ENCODE measurements at places on chromosomes 3 and 15.

DNA sequence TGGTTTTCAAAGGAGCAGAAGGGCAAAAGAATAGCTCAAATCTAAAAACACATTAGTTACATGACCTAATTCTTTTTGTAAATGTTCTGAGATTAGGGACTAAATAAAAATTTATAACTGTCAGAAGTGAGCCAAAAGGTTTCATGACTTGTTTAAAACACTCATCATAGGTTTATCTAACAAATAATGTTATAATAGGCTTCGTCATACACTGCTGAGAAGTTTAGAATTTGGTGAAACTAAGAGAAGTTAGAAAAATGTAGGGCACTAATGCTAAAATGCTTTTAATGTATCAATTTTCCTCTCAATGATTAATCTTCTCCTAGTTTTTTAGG is 468.8 kb upstream of the CDIN1 start:
- no peak for DNase-seq

DNA sequence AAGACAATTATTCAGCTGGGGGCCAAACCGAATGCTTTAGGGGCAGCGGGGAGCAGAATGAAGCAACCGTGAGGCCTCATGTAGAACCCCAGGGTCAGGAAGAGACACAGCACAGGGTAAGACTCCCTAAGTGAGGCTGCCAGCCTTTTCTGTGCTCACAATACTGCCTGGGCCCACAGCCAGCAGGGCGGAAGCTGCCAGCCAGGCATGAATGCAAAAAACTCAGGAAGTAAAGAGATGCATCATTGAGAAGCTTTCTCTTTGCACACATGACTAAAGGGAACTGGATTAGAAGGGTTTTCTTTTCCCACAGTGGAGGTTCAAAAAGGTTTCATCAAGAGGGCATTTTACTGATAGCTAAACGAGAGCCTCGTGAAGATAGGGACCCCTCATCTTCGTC is 33.3 kb downstream of the CA12 start:
- DNase-seq = no peak

- DNase-seq = no peak
Measured at GRCh38 chr15:63212050-63213004, 22.9 kb downstream of the RAB8B start.

DNA sequence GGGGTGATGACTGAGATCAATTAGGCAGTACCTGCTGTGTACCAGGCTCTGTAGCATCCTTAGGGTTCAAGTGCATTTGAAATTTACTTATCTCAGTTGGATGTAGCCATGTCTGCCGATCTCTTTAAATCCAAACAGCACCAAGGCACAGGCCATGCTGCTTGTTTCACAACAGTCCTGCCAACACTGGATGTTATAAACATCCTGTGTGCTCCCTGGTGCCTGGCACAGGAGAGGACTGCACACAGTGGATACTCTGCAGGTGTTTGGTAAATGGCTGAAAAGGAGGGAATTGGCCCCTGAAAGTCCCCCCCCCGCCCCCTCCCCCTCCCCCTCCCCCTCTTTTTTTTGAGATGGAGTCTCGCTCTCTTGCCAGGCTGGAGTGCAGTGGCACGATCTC is 27.0 kb downstream of the CTSH start:
- DNase-seq = no peak

- DNase-seq = no peak
Measured at GRCh38 chr3:17137321-17137826, 252.6 kb downstream of the PLCL2 start.

DNA sequence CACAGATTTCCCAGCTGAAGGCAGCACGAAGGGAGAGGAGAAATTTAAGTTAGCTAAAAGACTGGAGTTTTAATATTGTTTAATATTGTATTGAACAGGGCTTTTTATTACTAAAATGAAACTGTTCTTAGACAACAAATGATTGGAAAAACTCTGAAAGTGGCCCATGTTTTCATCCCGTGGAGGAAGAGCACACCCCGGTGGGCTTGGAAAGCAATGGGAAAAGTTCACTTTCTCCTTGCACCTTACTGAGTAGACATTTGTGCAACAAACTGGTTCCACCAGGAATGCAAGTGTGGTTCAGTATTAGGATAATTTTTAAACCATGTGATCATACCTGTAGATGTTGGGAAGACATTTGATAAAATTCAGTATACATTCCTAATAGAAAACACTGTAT is 8.2 kb upstream of the ESYT3 start:
- DNase-seq = no peak

- no peak for DNase-seq
Measured at GRCh38 chr15:85609492-85609891, 185.2 kb downstream of the KLHL25 start.

DNA sequence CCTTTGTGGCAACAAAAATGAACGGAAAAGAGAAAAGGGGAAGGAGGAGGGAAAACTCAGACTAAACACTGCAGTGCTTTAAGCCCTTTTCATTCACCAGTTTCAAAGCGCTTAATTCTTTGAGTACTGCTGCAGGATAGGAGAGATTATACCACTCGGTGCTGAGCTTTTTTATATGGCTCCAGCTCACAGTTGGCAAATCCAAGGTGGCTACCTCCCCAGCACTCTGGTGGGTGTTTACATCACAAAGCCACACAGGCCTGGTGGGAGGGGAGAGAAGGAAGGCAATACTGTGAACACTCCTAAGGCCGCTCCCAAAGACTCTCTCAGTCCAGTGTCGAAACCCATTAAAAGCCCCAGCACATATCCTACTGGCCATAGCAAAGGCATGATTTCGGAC is 191.4 kb downstream of the STT3B start:
- no peak for DNase-seq

- DNase-seq = no peak
Measured at GRCh38 chr15:64622410-64623260, 152.8 kb downstream of the RBPMS2 start.

DNA sequence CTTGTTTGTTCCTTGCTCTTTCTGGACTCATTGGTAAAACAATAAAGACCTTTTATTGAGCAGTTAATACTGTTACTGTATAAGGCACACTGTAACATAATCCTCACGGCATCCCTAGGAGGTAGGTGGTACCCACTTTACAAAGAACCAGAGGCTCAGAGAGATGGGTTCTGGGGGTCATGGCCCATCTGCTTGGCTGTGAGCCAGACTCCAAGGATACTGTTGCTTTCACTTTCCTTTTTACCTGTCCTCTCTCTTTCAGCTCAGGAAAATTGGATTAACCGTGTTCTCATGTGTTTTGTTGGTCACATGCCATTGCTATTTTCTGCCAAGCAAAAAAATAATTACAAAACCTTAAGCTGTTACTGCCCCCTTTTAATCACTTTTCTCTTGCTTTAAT is 34.8 kb upstream of the FILIP1L start:
- no peak for DNase-seq

GRCh38 chr3:190865419-190865818 is 2.9 kb upstream of the GMNC start:
- DNase-seq = no peak

- DNase-seq = no peak
Measured at GRCh38 chr3:171168551-171168950, 142.0 kb upstream of the SLC2A2 start.

- peak; percentile 64 for DNase-seq
Measured at GRCh38 chr15:74258456-74259291, 22.5 kb downstream of the CCDC33 start.

- no peak for DNase-seq
Measured at GRCh38 chr3:14434126-14434497, 31.7 kb downstream of the SLC6A6 start.

DNA sequence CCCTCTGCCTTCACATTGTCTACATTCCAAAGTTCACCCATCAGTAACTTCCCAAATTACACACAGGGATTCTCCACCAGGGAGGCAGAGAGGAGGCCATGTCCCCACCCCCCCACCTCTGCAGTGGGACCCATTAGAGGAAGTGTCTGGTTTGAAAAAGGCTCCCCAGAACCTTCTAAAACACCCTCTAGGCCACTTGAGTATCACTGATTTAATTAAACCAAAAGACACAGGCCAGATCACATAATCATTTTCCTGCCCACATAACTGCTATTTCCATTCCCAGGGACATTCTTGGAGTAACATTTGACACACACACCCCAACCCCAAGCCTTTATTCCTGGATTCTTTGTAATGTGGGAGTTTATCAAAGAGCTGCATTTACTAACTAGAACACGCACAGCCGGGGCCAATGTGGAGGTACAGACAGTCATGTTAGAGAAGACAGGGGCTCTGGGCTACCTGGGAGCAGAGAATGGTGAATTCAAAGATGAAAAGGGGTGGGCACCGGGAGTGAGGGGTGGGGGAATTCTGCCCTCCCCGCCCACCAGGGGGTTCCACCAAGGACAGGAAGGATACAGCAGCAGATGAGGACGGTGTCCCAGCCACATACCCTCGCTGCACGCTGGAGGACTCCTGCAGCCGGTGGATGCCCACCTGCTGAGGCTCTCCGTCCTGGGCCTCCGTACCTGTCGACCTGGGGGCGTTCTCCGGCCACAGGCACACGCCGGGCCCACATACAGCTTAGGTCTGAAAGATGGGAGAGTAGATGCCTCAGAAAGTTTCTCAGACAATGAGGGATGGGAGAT is 201.4 kb upstream of the CTNNB1 start:
- DNase-seq = peak; percentile 58

- no peak for DNase-seq
Measured at GRCh38 chr3:176696816-176697215, 500.5 kb downstream of the TBL1XR1 start.

GRCh38 chr15:56252386-56252785 is 8.7 kb upstream of the RFX7 start:
- DNase-seq = no peak

GRCh38 chr3:10848261-10848660 is 32.2 kb downstream of the SLC6A11 start:
- no peak for DNase-seq

GRCh38 chr3:133868758-133869475 is 26.8 kb downstream of the RAB6B start:
- DNase-seq = peak; percentile 11

GRCh38 chr3:30452446-30452845 is 154.0 kb upstream of the TGFBR2 start:
- DNase-seq = no peak

DNA sequence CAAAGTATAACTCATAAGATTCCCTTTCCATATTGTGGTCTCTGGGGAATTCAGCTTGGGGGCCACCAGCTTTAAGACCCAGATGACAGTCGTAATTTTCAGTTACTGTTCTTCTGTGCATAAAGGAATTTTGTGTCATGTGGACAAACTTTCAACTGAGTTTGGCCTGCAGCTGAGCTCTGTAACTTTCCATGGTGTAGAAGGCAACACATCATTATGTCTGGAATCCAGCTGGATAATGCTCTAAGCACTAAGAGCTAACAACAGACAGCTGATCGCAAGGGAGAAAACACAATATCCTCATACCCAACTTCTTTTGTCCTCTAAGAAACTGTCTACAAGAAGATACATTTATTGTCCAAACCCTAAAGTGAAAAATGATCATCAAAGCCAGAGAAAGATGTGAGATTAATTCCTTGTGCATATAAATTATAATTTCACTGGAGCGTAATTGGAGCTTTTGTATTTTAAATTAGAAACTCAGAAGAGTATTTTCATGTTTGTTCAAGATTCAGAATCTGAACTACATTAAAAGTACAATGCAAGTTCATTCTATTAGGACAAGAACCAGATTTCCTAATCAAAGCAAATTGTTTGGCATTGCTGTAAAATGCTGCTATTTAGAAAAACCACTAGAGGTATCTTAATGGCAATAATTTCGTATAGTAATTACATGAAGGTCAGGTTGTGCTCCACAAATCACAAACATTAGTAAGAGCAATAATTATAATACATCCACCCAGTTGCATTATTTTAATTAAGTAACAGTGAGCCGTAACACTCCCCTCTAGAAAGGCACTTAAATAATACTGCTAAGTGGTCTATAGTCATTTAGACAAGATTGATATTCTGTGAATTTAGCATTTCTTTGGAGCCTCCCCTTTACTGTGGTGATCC is 218.8 kb downstream of the ATP8B4 start:
- DNase-seq = no peak

DNA sequence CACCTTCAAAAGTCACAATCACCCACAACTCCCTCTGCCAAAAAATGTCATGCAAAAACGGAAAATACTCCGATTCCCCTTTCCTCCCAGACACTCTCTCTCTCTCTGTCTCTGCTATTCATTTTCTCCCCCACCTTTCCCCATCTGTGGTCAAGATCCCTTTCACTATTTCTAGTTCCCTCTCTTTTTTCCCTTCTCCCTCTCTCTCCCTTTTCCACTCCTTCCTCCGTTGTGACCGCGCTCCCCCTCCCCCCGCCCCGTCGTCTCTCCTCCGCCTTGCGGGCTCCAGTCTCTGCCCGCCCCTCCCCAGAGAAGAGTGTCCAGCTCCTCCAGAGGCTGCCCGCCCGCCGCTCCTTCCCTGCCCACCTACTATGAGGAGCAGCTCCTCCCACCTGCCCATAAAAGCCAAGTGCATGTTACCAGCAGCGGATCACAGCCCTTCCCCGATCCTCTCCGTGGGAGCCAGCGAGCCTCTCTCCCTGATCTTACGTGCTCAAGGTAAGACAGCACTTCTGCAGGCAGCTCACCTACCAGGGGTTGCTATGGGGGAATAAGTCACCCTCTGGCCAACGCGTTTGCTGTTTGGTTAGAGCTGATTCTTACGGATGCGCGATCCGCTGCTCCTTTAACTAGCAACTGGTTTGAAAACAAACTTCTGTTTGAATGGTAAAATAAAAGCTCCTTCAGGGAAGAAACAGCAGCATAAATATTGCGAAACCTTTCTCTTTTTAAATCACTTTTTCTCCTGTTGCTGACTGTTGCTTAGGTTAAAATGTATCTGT is at the start of gene COL8A1:
TSS of gene COL8A1 (plus strand) at position 428 of the 782 bp plus-strand sequence. CDS start 152,089 bp downstream, outside the sequence.
- peak; percentile 5 for DNase-seq

DNA sequence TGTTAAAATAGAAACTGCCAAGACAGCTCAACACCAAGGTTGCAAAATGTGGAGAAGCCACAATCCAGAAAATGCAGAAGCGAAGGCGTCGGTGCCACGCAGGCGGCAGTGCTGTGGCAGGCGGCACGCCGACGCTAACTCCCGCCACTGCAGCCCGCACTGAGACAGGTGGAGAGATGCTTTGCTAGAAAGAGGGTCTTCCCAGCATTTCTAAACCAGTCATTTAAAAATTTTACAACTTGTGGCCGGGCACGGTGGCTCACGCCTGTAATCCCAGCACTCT is 23.2 kb downstream of the CYFIP1 start:
- no peak for DNase-seq

Data from SK-N-DZ (cell line).